ENCODE measurements at places on chromosomes 13 and 19.

DNA sequence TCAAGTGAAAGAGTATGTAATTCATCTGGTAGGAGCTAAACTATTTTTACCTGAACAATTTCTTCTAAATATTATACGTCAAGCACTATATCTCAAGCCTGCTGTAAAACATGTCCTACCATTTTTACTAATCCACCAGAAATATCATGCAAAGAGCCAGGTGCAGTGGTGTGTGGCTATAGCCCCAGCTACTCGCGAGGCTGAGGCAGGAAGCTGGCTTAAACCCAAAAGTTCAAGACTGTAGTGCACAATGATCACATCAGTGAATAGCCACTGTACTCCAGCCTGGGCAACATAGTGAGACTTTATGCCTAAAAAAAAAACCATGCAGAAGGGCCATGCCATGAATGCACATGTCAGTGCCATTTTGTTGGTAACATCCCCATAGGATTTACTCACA is 20.7 kb upstream of the CLN5 start:
- DNase-seq, result no peak

GRCh38 chr19:33309826-33310225 is 7.5 kb upstream of the CEBPA start:
- DNase-seq, result no peak

- DNase-seq, result no peak
Measured at GRCh38 chr13:108877300-108877699, 247.9 kb downstream of the MYO16 start.

GRCh38 chr19:16088351-16089009 is 12.2 kb downstream of the TPM4 start:
- no peak for DNase-seq

- no peak for DNase-seq
Measured at GRCh38 chr19:45901432-45901911, 941 bp downstream of the MYPOP start.

DNA sequence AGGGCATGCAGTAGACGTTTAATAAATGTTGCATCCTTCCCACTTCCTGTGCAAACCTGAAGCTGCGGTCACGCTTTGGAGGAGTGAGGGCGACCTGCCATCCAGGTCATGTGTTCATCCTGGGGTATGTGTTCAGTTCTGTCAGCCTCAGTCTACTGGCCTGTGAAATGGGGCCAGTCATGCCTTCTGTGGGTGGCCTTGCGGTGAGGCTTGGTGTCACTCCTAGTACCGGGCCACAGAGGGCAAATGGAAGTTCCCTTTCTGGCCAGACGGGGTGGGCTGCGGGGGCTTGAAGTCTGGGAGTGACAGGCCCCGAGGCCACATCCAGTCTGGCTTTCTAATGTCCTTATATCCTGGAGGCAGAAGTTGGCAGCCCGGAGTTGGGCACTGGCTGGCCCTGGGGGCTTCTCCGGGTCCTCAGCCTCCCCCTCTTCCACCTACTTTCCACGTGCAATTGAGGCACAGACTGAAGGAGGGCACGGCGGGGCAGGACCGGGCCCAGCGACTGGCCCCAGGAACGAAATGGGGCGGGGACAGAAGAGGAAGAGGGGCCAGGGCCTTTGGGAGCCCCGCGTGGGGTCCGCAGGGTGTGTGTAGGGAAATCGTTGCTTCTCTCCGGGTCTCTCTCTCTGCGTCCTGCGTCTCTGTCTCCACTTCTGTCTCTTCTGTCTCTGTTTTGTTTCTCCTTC is 11.1 kb downstream of the PDE4A start:
- no peak for DNase-seq

DNA sequence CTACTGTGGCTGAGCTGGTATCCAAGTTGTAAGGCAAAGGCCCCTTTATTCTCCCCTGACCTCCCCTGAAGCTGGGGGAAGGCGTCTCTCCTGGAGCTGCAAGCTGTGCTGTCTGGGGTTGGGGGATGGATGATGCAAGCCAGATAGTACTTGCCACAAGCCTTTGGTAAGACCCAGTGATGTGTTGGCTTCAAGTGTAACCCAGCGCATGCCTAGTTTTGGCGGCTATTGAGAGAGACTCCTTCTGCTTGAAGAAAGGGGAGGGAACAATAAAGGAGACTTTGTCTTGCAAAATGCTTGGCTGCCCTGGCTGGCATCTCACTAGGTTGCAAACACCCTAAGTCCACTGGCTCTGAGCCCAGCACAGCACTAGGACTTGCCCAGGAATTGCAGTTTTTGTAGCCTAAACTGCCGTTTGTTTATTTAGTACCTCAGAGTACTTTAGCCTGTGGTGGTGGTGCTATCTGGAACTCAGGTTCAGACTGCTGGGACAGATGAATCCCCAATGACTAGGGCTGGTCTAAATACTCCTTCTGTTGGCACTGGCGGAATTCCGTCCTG is 108.2 kb downstream of the TNFSF13B start:
- DNase-seq, result no peak

DNA sequence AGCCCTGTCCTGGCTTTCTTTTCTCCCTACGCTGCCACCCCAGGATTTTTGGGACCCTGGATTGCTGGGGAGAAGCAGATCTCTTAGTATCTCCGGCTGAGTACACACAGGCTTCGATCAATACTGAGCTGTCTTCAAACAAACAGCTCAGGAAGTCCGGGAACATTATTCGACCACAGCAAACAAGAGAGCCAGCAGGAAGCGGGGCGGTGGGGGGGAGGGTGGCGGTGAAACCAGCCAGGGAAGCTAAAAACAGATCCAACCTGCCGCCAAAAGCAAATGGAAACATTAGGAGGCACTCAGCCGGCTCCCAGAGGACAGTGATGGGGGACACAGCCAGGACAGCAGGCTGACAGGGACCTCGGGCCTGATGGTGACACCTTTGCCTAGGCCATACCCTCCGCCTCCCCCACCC is 12.2 kb upstream of the BCAM start:
- no peak for DNase-seq

GRCh38 chr19:6095760-6096159 is 14.5 kb downstream of the RFX2 start:
- no peak for DNase-seq

DNA sequence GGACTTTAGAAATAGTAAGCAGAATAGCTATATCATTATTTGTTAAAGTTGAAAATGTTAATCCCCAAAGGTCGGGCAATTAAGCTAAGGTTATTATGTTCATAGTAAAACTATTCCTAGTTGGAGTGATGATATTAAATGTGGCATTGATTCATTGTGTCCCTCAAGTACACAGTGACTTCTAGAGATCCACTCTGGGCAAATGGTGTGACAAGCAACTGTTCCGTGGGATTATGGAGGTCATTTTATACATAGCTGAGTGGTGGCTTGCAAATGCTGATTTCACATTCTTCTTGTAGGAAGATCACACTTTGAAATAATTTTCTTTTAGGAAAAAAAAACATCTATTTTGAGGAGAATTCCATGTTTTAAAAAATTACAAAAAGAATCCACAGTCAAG is 317.8 kb downstream of the ATP8A2 start:
- DNase-seq, result no peak

GRCh38 chr13:42769650-42770049 is 11.7 kb upstream of the FAM216B start:
- no peak for DNase-seq

- DNase-seq, result no peak
Measured at GRCh38 chr19:9061879-9062278, 25.0 kb upstream of the OR1M1 start.

- DNase-seq, result no peak
Measured at GRCh38 chr13:70415136-70415535, 306.9 kb upstream of the KLHL1 start.

DNA sequence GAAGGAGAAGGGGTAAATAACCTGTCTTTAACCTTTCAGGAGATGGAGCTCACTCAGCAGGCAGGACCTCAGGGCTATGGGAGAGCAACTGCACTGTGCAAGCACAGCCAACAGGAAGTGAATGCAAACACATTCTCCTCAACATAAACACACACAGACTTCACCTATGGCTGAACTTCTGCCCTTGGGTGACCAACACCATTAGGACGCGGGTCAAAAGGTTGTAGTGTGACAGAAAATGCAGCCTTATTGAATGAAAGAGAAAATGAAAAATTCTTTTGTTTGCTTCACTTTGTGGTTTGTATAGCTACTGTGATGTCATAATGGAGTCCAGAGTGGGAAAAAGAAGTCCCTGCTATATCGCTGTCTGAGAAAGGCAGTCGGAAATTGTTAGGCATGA is 323.0 kb downstream of the NDFIP2 start:
- no peak for DNase-seq

GRCh38 chr19:46537136-46538097 is 41.8 kb upstream of the PNMA8B start:
- DNase-seq, result no peak

- DNase-seq, result no peak
Measured at GRCh38 chr19:50290011-50290410, 39.2 kb downstream of the KCNC3 start.

DNA sequence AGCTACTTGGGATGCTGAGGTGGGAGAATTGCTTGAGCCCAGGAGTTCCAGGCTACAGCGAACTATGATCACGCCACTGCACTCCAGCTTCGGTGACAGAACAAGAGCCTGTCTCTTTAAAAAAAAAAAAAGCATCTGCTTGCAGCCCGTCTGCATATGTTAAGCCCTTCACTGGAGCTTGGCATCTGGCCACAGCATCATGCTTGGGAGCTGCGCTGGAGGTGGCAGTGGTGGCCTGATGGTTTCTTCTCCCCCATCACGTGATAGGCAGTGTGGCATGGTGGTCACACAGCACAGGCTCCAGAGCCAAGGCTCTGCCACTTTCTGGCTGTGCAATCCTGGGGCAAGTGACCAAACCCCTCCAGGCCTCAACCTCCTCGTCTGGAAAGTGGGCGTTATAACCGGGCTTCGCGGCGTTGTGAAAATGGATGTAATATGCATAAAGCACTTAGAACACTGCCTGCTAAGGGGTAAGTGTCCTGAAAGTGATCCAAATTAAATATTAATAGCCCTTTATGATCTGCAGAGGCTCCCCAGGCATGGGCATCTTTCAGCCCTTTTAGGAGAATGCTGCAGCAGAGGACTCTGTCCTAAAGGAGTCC is 24.4 kb downstream of the MARK4 start:
- DNase-seq, result no peak
